Cardiac fibroblast (primary cell): ENCODE measurements at places on chromosomes 1 and 21.

DNA sequence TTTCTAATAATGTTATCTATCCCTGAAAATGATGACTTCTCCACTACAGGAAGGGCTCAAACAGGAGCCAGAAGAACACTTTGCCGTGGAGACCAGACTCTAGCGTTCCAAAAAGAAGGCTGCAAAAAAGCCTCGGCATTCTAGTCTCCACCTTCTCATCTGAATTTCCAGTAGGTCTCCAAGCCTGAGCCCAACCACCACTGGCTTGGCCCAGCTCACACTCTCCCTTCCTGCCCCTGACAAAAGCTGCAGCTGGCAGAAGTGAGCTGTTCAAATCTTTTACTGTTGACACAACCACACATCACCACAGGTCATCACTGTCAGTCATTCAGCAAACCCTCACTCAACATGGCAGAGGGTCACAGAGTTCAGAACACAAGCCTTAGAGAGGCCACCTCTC, 69.3 kb downstream of the CAMK2N1 start:
- no peak for DNase-seq

DNA sequence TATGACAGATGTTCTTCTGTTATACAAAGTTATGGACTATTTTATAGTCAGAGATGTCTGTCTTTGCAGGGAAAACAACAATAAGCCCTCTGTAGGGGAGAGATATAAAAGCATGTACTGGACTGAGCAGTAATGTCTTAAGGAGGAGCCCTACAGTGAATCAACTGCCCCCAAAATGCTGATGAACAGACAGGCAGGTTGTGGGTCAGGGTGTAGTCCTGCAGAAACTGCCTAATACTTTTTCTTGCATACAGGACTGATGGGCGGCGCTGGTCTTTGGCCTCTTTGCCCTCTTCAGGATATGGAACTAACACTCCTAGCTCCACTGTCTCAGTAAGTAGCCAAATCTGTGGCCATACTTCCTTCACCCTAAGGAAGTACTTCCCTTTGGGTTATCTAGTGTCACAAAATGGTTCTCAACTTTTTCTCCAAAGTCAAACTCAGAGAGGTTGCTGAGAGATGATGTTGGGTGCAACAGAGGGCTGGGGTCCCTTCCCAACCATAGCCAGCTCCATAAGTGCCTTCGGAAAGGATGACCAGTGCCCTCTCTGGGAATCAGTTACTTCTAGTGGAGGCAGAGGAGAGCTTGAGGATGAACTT, 129.8 kb downstream of the PIK3R3 start:
- no peak for DNase-seq

DNA sequence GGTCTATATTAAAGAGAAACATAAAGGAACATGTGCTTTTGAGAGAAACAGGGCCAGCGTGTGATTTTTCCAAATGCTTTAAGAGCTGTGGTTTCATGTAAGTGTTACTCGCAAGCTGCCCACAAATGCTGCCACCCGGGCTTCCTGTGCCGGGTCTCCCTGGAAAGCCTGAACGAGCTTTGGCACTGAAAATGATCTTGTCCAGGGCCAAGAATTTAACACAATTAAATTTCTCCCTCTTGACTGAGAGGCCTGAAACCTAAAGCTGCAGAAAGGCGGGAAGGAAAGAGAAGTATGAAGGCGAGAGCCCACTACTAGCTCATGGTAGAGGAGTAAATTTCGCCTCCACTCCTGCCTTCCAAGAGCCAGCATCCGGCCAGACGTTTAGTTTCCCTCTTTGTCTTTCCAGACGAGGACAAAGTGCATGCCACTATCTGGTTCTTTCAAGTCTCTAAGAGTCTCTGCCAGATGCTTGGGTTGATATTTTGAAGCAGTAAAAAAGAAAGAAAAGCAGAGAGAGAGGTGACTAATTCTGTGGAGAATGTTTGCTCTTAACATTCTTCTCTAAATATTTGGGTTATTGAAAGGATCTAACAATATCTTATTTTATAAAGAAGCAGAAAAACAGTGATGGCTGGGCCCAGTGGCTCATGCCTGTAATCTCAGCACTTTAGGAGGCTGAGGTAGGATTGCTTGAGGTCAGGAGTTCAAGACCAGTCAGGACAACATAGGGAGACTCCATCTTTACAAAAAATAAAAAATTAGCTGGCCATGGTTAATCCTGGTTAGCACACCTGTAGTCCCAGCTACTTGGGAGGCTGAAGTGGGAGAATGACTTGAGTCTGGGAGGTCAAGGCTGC, 100.0 kb upstream of the HNRNPU start:
- DNase-seq, result peak; percentile 80

GRCh38 chr1:171286032-171286705, 27.8 kb upstream of the FMO4 start:
- DNase-seq, result peak; percentile 10

DNA sequence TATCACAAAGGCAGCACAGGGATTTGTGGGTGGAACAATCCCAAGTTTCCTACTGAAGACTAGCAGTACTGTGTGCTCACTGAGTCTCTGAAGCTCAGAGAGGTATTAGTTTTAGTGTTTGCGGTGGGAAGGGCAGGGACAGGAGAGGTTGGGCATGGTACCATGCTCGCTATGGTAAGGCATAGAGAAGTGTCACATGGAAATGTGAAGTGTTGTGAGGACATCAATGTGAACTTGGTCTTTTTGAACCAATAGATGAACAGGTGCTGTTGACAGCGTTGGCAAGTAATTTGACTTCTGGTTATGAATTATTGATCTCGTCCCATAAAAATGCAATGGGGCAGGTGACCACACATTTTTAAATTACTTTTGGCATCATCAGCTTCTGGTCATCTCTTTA, 55.8 kb upstream of the ADAMTS1 start:
- no peak for DNase-seq

GRCh38 chr1:26121854-26122773, 10.5 kb downstream of the PDIK1L start:
- no peak for DNase-seq

- DNase-seq, result no peak
These were observed 7.6 kb downstream of the ZBTB48 start for GRCh38 chr1:6587261-6588005.

DNA sequence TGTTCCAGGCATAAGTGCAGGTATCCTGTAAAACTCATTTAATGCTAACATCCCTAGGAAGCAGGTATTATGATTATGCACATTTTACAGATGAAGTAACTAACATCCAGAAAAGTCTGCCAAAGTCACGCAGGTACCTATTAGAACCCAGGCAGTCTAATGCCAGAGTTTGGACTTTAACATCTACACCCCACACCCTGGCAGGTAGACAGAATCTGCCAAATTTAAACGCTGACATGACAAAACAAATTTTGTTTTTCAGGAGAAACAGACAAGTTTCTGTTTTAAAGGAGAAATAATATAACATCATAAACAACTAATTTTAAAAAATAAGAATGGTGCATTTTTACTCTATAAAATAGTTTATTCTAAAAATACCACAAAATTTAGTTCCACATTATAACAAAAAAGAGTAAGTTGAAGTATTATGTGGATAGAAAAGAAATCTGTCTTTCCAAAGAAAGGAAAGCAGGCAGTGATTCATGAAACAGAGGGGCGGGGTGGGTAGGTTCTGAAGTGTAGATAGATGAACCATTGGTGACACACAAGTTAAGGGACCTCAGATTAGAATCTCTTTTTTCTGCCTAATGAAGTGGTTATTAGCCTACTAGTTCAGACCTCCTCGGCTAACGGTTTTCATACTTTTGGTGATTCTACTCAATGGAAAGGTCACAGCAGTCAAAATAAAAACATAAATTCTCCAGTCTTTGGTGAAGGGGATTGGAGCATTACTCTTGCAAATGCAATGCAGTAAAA, 1.7 kb downstream of the ASPM start:
- DNase-seq, result peak; percentile 59
